ENCODE measurements at places on chromosomes 2 and 18. TPM values are rescaled to one million over a fixed set of nuclear protein-coding genes. Genes with fewer than 3 reads are reported as not detected.
A peak's percentile ranks its signal among the peaks of the same experiment; 100 is the strongest.

DNA sequence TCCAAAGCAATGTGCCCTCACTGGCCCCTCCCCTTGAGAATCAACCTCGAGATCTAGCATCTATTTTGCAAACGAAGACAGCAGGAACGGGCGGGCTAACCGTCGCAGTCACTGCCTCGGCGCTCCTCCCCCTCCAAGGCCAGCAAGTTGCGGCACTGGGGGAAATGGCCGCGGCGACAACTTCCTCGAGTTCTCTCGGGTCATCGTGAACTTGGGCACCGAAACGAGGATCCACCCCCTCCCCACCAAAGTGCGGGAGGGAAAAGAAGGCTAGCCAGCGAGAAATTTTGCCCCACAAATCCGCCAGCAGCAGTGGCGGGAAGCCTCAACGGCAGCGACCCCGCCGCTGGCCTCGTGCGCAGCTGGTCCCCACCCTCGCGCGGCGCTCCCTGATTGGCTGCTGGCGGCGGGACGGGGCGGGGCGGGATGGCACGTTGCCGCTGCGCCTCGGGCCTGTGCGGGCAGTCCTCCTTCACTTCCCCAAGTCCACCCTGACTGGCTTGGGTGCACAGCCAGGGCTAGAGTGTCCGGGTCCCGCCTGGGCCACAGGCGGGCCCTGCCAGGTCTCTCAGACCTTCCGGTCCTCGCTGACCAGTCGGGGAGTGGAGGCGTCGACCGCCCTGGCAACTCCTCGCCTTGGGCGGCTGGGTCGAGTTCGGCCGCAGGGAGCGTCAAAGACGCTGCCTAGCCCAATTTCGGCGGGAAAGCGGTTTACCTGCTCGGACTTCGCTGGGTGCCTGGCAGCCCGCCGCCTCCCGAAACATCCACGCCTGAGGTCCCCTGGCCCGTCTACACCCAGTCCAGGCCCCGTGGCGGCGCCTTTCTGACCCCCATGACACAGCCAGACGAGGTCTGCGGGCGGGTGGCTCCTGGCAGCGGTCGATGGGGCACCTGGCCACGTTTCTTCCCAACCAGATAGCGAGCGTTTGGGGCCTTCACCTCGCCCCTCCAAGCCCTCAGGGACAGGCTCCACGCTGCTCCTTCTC, at the start of gene BOLL:
BOLL (minus strand) TSS at position 364 of the 986 bp plus-strand sequence. CDS start 3,469 bp downstream, outside the sequence.
- H3K27ac ChIP-seq, result no peak within 1 kb of the TSS
- no peaks in the 10 kb centered on the region for H3K36me3 ChIP-seq

- no peak for DNase-seq
- no peak overlapping the region for H3K4me3 ChIP-seq
- peaks cover 71% of the 10 kb centered on the region for H3K36me3 ChIP-seq
- H3K4me1 ChIP-seq, result no peaks in the 10 kb centered on the region
Measured at GRCh38 chr2:112004253-112004645, 50.8 kb upstream of the TMEM87B start.

DNA sequence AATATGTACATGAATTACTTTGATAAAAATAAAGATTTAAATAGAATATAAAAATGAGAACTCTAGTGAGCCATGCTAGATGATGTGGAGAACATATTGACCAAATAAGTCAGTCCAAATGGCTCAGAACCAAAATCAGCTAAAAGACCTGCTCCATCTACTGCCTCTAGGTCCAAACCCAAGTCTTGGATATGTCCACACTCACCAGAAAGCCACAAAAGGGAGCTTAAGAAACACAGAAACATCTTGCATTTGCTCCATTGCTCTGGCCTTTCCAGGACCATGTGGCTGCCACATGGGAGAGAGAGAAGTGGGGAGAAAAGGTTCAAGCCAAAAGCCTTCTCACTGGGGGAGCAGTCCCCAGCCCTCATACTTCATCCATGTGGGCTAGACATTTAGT, 272.5 kb downstream of the DYSF start:
- H3K4me3 ChIP-seq, result no peak overlapping the region
- no peaks in the 10 kb centered on the region for H3K36me3 ChIP-seq
- no peak overlapping the region for H3K27ac ChIP-seq
- H3K27me3 ChIP-seq, result no peaks in the 10 kb centered on the region

DNA sequence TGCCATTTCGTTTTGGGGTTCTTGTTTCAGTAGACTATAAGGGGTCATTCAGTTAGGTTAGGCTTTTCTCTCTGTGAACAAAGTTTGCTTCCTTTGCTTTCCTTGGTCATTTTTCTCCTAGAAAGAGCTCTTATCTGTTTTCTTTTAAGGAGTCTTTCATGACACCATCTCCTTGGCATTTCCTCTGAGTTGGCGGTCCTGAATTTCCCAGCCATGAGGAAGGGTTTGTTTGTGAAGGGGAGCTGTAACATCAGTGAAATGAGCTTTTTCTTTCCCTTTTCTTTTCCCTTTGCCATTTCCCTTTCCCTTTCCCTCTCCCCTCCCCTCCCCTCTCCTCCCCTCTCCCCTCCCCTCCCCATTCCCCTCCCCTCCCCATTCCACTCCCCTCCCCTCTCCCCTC, 61.7 kb downstream of the MAP4K4 start:
- H3K4me1 ChIP-seq, result peaks cover 87% of the 10 kb centered on the region
- no peak overlapping the region for H3K27ac ChIP-seq
- H3K27me3 ChIP-seq, result no peaks in the 10 kb centered on the region
- no peaks in the 10 kb centered on the region for H3K36me3 ChIP-seq

- no peak overlapping the region for H3K27ac ChIP-seq
- DNase-seq, result no peak
- no peaks in the 10 kb centered on the region for H3K4me1 ChIP-seq
- H3K27me3 ChIP-seq, result no peaks in the 10 kb centered on the region
Measured at GRCh38 chr18:10164271-10165071, 250.7 kb downstream of the VAPA start.

GRCh38 chr2:217683106-217683870, 319.5 kb downstream of the TNS1 start:
- no peak overlapping the region for H3K4me3 ChIP-seq
- peaks cover 10% of the 10 kb centered on the region for H3K4me1 ChIP-seq

- H3K4me3 ChIP-seq, result no peak overlapping the region
- DNase-seq, result peak; percentile 88
- peaks cover 31% of the 10 kb centered on the region for H3K36me3 ChIP-seq
- no peaks in the 10 kb centered on the region for H3K27me3 ChIP-seq
- peaks cover 34% of the 10 kb centered on the region for H3K4me1 ChIP-seq
- peak overlapping the region; percentile 53 for H3K27ac ChIP-seq
Measured at GRCh38 chr2:134359367-134360081, 105.7 kb downstream of the MGAT5 start.

GRCh38 chr2:218860950-218861381, 1.4 kb downstream of the WNT6 start:
- peaks cover 80% of the 10 kb centered on the region for H3K27me3 ChIP-seq
- no peak overlapping the region for H3K4me3 ChIP-seq
- H3K27ac ChIP-seq, result no peak overlapping the region
- peaks cover 27% of the 10 kb centered on the region for H3K4me1 ChIP-seq
- peak; percentile 78 for DNase-seq
- no peaks in the 10 kb centered on the region for H3K36me3 ChIP-seq

- H3K4me3 ChIP-seq, result peak overlapping the region; percentile 94
- H3K27ac ChIP-seq, result peak overlapping the region; percentile 95
Measured at GRCh38 chr2:241686324-241686649, 328 bp downstream of the DTYMK start.

GRCh38 chr2:219163156-219163555, 2.5 kb upstream of the NHEJ1 start:
- H3K4me1 ChIP-seq, result peaks cover 18% of the 10 kb centered on the region
- no peak for DNase-seq
- no peak overlapping the region for H3K27ac ChIP-seq
- peaks cover 2% of the 10 kb centered on the region for H3K27me3 ChIP-seq
- no peaks in the 10 kb centered on the region for H3K36me3 ChIP-seq
- H3K4me3 ChIP-seq, result no peak overlapping the region

GRCh38 chr18:59208602-59209125, 11.3 kb upstream of the GRP start:
- H3K4me1 ChIP-seq, result no peaks in the 10 kb centered on the region
- H3K4me3 ChIP-seq, result no peak overlapping the region
- DNase-seq, result no peak
- no peaks in the 10 kb centered on the region for H3K36me3 ChIP-seq

- DNase-seq, result no peak
- H3K27me3 ChIP-seq, result no peaks in the 10 kb centered on the region
- no peak overlapping the region for H3K27ac ChIP-seq
- H3K4me1 ChIP-seq, result peaks cover 63% of the 10 kb centered on the region
- H3K4me3 ChIP-seq, result no peak overlapping the region
- 0 out of 3 replicates have a peak, but pooled peaks cover 4% of the 10 kb centered on the region for H3K36me3 ChIP-seq
Measured at GRCh38 chr2:152446213-152446612, 111.2 kb downstream of the FMNL2 start.

- no peaks in the 10 kb centered on the region for H3K27me3 ChIP-seq
- H3K27ac ChIP-seq, result no peak overlapping the region
- H3K4me3 ChIP-seq, result no peak overlapping the region
- DNase-seq, result no peak
- no peaks in the 10 kb centered on the region for H3K36me3 ChIP-seq
Measured at GRCh38 chr2:60629305-60629662, 75.8 kb upstream of the BCL11A start.

PRKAG3 gene
- not detected for total RNA-seq

COL4A3 gene
- not detected for total RNA-seq

BOLL gene
- not detected for total RNA-seq

TEX44 gene
- not detected for total RNA-seq
